ENCODE measurements at places on chromosomes 5 and 9.

DNA sequence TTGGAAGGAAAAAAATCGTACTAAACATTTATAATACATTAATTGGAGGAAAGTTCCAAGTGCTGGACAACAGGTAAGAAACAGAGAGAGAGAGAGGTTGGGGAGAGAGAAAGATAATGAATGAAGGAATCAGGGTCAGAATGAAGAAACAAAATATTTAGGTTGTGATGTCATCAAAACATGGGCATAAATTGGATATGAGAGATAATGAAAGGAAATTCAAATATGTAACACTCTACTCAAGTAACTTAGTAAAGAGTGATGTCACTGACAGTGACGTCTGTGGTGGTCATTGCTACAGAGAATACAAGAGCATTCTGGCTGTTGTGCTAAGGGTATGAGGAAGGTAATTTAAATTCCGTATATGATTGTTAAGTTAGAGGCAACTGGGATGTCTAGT is 543.4 kb upstream of the COX7C start:
- no peak for DNase-seq

GRCh38 chr5:132657676-132658380 is at the start of gene IL13:
Gene IL13 (plus strand): TSS chr5:132658173. CDS start chr5:132658187, 14 bp downstream.
- DNase-seq = no peak

- no peak for DNase-seq
Observed at GRCh38 chr9:84238652-84239051, 101.9 kb downstream of the SLC28A3 start.

DNA sequence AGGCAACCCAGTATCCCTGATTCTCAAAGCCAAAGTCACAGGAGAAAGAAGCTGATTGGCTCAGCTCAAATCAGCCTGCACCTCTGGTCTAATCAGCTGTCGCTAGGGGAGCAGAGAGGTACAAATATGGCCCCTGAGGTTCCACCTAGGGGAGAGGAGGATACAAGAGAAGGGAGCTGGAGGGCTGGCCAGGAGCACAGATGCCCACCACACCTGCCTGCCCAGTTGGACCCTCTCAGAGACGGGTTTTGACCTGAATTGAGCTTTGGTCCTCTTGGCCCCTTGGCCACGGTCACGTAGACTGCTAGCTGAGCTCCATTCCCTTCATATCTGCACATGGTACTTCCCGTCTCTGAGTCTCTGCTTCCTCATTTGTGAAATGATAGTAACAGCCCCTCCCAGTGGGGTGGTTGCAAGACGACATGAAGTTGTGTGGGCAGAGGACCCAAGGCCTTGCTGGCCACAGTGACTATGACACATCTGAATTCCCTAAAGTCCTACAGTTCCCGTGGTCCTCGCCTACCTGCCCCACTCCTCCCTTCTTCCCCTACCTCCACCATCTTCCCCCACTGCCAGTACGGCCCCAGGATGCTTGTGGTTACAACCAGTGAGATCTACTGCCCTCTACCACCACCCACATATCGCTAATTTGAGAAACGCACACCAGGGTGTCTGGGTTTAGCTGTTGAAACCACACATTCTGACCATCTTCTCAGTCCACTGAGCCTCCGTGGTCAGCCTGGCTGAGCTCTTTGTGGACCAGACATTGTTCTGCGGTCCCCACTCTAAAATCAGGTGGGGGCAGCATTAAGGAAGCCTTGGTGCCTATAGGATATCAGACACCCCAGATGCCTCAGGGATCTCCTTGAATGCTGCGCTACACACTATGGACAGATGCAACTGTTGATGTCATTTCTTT is 60.3 kb upstream of the NEK6 start:
- DNase-seq = no peak

GRCh38 chr9:2260417-2261306 is 245.5 kb downstream of the SMARCA2 start:
- DNase-seq = no peak

GRCh38 chr5:122612901-122613300 is 162.0 kb upstream of the SNX2 start:
- DNase-seq = no peak

- no peak for DNase-seq
Observed at GRCh38 chr9:115032296-115032695, 85.7 kb downstream of the TNC start.

GRCh38 chr5:17316970-17317459 is 99.6 kb downstream of the BASP1 start:
- no peak for DNase-seq

DNA sequence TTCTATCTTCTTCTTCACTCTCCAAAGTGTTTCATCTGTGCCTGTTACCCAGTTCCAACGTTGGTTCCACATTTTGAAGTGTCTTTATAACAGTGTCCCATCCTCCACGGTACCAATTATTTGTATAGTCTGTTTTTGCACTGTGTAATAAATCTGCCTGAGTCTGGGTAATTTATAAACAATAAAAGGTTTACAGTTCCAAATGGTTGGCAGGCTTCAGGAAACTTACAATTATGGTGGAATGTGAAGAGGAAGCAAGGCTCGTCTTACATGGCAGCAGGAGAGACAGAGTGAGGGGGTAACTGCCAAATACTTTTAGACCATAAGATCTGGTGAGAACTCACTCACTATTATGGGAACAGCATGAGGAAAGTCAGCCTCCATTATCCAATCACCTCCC is 465.4 kb upstream of the CDH9 start:
- no peak for DNase-seq

GRCh38 chr5:136033848-136034247 is 5.1 kb downstream of the TGFBI start:
- DNase-seq = no peak

GRCh38 chr9:128494108-128494745 is 10.3 kb upstream of the GLE1 start:
- peak; percentile 97 for DNase-seq

DNA sequence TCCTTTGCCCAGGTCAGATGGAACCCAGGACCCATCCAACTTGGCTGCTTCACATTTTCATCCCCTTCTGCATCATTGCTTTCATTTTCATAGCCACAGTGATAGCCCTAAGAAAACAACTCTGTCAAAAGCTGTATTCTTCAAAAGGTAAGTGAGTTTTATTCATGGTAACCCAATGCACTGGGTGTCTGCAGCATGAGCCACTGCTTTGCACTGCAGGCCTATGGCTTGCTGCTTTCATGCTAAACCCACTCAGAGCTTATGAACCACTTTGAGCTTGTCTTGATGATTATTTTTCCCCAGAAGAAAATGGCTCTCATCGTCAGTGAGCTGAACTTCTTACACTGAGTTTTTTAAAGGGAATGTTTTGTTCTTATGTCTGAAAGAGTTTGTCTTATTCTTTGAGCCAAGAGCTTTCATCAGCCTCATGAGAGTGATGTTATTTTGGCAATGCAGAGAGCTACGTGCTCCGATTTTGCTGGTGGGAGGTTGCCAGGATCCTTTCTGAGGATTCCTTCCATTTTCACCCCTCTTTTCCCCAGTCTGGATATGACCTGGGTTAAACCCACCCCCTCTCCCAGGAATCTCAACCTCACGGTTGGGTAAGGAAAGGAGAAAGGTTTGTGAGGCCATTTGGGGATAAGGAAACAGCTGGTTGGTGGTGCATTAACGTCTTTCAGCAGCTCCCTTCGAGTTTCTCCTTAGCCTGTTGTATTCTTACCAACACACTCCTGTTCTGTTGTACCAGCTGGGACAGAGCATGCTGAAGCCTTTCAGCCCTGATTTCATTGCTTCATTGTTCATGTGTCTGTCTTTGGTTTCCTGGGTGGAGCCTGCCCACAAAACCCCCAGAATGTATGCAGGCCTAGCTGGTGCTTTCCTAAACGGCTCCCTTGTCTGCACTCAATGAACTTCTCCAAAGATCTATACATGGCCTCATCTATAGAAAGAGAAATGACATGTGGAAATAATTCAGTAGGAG is 47.6 kb downstream of the PDCD1LG2 start:
- DNase-seq = no peak

DNA sequence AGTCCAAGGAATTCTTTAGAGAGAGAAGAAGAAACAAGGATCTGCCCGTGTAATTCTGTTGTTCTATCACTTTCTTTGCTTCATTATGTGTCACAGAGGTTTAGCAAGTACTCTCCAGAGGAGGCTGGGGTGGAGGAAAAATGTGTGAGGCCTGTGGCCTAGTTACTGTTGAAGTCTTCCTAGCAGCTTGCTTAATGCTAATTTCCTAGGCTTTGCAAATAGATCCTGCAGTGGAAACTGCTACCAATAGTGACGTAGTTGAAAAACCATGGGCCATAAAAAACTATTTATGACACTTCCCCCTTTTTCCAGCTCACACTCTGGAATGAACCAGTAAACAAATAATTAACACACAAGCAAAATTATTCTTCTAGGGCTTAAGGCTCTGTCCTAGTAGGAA is 27.0 kb upstream of the C9orf72 start:
- DNase-seq = no peak

DNA sequence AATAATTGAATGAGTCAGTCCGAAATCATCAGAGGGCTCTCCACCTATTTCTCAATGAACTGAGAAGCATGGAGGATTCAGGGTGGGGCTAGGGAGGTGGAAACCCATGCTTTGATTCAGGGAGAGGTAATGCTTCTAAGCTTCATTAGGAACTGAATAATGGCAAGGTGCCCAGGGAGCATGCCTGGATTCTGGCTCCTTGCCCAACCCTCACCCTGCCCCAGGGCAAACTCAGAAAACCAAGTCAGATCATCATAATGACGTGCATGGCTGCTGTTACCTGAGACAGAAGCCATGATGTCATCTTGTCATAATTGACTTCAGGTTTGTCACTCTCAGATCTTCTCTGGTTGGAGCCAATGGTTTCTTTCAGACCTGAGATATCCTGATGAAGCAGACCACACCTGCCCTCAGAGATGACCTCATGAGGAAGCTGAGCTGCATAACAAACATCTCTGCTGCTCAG is 199.6 kb downstream of the SYK start:
- DNase-seq = no peak

DNA sequence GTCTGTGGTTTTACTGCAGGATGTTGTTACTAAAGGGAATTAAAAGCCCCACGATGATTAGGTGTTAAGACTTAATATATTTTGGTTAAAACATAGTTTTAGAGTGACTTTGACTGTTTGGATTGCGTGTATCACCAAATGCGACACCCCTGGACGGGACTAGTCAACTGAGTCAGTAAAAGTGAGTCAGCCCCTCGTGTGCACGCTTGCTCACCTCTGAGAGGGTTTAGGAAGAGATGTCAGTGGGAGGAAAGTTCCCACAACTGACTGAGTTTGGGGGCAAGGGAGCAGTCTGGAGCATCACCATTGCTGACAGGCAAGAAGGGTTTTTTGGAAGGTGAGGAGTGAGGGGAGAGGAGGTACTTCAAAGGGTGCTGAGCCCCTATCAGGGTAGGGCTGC is 14.4 kb upstream of the DMRT3 start:
- DNase-seq = no peak

DNA sequence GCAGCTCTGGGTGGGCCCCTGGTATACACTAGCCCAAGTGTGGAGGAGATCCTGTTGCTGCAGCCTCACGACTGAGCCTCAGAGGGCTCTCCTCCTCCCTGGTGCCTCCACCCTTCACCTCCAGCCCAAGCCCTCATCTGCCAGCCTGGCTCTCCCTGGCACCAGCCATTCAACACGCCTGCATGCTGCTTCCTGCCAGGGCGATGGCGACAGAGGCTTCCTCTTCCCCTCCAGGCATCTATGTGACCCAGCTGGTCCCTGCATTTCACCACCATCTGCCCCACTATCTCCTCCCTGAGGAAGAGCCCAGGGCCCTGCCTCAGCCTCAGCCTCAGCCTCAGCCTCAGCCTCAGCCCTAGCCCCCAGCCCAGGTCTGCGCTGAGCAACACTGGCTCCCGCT is 54.8 kb upstream of the ANGPTL2 start:
- DNase-seq = no peak

DNA sequence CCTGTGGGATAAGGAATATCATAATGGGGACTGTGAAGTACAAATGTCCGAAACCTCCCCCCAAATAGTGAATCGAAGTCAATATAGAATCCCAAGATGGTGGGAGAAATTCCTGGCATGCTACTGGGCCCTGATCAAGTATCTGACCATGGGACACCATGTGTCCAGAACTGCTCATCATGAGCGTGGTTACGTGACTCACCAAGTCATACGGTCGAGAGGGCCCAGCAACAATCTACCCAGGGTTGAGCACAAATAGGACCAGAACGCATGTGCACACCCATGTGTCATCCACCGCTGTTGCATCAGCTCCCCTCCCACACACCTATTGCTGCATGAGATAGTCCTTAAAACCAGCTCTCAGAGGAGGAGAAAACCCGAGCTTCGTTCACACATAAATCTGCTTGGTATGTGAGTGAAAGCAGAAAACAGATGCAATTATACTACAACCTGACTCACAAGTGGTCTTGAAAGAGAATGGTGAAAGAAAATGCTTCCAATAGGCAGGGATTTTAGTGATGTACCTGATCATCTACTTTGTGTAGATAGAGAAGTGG is 353.2 kb downstream of the CWC27 start:
- DNase-seq = no peak

All from kidney capillary endothelial cell (primary cell).